ENCODE measurements at places on chromosomes 6 and 20.

DNA sequence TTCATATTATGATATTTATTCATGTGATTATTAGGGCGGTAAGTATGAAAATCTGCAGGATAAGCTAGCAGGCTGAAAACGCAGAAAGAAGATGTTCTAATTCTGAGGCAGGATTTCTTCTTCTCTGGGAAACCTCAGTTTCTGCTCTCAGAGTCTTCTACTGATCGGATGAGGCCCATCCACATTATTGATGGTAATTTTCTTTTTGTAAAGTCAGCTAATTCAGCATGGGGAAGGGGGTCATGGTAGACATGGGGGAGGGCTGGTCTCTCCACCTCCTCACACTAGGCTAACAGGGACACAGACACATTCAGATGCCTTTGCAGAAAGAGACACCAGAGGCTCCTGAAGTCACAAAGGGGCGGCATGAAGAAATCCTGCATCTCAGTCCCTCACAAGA is 21.7 kb upstream of the MICA start:
- no peak for DNase-seq

DNA sequence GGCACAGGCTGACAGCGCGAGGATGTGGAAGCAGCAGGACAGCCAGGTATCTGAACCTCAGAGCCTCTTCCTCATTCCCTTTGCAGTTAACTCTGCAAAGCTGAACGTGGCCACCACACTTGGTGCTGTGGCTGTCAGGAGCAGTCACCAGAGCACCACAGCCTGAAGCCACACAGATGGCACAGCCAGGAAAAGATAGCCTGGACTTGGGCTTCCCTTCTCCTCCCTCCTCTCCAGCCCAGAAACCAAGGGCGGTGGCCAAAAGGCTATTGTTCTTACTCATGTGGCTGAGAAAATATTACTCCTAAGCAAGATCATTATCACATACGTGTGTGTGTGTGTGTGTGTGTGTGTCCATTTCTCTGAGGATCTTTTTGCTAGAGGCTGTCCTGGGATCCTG is 39.8 kb downstream of the CD164 start:
- DNase-seq = no peak

GRCh38 chr20:31816221-31816620 is 2.9 kb upstream of the MYLK2 start:
- DNase-seq = no peak

DNA sequence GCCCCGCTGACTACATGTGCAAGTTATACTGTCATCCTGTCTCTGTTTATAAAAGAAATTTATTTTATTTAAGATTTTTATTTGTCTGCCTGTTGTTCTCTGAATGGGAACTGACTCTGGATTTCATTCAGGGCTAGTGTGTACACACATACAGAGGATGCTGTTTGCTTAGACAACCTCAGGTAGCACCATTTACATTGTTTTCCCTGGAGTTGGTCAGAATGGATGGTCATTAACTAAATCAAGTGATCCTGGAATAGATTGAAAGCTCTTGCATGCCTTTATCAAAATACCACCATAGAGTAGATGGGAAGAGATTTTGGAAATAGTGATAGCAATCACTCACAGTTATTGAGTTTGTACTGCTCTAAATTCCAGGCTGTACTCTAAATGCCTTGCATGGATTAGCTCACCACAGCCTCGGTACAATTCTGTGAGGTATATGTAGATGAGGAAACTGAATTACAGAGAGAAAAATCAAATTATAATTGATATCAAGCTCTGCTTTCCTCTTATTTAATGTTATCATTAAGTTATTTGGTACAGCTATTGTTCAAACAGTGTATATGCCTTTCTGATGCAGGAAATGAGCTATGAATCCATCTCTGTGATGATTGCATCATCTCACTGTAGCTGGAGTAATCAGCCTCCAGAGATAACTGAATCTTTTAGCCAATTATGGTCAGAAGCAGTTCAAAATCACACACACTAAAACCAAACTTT is 51.9 kb downstream of the RNF217 start:
- no peak for DNase-seq

DNA sequence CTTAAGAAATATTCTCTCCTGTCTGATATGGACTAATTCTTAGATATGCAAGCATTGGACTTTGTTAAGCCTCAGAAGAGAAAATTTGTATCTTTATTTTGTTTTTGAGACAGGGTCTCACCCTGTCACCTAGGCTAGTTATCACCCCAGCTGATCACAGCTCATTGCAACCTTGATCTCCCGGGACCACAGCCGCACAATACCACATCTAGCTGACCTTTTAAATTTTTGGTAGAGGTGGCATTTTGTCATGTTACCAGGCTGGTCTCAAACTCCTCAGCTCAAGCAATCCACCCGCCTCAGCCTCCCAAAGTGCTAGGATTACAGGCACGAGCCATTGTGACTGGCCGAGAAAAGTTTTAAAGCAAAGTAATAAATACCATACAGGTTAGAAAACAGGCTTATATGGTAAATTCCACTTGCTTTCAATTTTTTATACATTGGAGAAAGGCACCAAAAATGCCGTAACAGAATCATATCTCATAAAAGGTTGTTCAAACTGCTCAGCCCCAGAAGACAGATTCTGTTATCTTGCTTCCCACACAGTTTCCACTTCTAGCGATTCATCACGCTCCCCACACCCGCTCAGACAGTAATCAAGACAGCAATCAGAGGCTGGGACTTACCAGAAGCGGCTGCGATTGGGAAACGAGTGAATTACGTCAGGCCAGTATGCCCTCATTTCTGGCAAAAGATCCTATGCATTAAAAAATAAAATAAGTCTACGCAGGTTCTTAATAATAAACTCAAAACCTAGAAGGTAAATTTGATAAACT is 13.8 kb downstream of the RNASET2 start:
- DNase-seq = no peak

DNA sequence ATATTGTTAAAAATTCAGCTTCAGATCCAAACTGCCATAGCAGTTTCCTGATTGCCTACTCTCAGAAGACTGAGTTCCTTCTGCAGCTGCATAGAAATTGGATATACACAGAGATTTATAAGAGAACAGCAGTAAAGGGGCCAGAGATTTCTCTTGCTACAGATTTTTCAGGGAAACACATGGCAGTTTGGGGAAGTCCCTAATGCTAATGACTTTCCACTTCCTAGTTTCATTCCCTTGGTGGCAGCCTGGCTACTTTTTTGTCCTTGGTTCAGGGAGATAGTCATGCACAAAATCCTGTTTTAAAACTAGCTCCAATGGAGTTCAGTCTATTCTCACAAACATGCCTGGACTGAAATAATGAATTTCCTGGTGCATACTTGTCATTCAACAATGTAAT is 125.3 kb upstream of the PLCB4 start:
- no peak for DNase-seq

DNA sequence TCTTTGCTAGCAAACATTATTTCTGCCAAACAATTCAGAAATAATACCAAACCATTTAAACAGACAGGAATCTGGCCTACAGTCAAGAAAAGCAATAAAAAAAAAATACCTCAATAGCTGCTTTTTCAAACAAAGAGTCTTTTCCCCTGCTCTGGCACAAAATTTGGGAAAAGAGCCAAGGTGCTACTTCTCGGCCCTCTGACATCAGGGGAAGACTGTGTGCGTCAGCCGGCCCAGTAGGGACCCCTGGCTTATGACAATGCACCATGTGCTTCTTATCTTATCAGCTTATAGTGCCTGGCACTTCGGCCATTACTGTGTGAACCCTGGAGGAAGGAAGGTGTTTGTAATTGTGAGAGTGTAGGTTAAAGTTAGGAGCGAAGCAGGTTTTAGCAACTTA is 89.4 kb downstream of the PDE10A start:
- DNase-seq = peak; percentile 28

GRCh38 chr6:170504479-170504878 is 48.6 kb downstream of the PSMB1 start:
- DNase-seq = no peak

- DNase-seq = no peak
Observed at GRCh38 chr20:64105846-64106434, 1.4 kb downstream of the NPBWR2 start.

DNA sequence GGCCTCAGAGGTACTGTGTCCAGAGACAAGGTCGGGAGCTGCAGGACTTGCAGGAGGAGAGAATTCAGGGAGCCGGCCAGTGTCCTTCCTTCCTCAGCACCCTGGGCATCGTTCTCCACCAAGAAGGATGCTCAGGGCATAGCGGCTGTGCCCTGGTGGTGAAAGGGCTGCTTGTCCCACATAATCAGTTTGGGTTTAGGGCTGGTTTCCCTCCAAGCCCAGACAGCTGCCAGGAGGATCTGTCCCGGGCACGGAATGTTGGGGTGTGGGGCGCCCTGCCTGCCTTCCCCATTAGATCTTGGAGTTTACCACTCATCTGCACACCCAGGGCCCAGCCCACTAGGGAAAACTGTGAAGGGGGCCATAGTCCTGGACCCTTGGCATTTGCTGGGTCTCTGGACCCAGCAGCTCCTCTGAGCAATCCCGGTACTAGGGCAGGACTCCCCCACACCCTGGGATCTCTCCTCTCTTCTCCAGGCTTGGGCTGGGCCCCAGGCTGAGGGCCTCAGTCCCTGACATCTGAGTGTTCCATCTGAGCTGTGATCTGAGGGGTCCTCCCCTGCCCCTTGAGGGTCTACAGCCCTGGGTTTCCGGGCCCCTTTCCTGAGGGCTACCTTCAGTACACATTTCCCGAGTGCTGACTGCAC is 18.6 kb upstream of the SPDEF start:
- no peak for DNase-seq

DNA sequence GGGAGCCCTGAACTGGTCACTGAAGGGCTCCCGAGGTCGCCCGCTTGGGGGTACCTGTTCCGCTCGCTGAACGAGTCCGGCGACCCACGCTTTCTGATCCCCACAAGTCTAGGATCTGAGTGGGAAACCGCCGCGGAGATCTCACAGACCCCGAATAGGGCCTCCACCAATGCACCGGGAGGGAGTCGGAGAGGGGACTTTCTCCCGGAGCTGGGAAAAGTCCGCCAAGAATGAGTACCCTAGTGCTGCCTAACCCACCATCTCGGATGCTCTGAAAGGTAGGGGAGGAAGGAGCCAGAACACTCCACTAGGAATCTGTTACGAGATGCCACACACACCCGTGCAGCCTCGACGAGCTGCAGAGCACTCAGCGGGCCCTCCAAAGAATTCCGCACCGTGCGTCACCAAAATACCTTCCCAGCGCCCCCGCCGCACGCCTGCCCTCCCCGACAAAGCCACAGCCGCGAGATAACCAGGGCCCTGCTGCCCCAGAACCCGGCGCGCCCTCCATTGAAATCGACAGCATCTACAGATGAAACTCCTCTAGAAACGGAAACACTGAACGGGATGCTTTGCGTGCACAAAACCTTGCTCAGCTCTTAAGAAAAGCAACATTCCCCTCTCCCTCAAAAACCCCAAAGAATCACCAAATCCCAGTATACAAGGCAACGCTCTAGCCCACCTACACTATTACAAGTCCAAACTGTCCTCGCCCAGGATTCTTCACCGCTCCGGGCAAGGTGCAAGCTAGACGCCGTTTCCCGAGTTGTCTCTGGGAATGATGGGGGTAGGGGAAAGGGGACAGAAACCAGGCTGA is 686 bp downstream of the COL12A1 start:
- no peak for DNase-seq

DNA sequence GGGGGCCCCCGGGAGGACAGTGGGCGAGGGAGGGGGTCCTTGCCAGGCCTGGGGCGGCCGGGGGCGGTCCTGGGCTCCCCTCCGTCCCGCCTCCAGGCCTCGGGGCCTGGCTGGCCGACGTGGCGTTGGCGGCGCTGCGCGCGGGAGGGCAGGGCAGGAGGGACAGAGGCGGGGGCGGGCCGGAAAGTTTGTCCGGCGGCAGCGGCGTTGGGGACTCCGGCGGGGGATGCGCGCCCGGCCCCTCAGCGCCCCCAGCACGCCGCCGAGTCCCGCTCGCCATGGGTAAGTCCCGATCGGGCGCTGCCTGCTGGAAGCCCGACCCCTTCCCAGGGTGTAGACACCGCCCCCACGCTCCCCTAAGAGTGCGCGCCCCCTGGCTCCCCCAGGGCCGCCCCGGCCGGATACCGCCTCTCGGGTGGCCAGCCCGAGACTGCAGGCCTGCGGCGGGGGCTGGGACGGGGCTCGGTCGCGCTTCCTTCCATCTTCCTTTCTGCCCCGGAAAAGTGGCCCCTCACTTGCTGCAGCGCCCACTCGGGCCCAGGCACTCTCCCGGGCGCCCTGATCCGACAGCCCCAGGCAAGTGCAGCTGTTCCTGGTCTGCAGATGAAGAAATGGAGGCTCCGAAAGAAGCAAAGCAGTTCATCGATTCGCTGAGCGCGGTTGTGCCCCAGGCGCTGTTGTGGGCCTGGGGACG is at the start of gene SLC2A10:
Gene SLC2A10 (plus strand): TSS at position 191 of the 694 bp plus-strand sequence. CDS start 88 bp downstream, at position 279.
- no peak for DNase-seq

GRCh38 chr20:3082955-3083952 is 1.3 kb downstream of the AVP start:
- DNase-seq = no peak

- DNase-seq = no peak
Observed at GRCh38 chr20:61982191-61982950, 83.3 kb downstream of the TAF4 start.

- no peak for DNase-seq
Observed at GRCh38 chr6:104597541-104598050, 262.1 kb downstream of the HACE1 start.

DNA sequence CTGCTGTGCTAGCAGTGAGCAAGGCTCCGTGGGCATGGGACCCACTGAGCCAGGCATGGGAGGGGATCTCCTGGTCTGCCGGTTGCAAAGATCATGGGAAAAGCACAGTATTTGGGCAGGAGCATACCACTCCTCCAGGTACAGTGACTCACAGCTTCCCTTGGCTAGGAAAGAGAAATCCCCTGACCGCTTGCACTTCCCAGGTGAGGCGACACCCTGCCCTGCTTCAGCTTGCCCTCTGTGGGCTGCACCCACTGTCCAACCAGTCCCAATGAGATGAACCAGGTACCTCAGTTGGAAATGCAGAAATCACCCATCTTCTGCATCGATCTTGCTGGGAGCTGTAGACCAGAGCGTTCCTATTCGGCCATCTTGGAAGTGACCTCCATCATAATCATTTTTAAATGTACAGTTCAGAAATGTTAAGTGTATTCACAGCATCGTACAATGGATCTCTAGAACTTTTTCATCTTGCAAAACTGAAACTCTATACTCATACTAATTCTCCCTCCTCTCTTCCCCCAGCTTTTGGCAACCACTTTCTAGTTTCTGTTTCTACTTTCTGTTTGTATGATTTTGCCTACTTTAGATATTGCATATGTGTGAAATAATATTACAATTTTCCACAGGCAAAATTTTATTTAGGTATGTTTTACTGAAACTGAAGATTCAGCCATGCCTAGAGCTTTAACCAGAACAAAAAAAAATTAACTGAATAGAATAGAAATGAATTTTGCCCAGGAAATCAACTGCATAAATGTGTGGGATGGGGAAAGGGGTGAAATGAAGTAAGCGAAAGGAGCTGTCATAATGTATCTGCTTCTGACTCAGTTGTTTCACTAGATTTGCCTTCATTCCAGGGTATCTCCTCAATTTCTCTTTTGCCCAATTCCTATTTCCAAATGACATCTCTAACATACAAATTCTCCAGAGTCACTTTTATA is 100.0 kb downstream of the RWDD2A start:
- DNase-seq = no peak
